Amniotic stem cell (primary cell): ENCODE measurements at places on chromosomes 12 and 14.

DNA sequence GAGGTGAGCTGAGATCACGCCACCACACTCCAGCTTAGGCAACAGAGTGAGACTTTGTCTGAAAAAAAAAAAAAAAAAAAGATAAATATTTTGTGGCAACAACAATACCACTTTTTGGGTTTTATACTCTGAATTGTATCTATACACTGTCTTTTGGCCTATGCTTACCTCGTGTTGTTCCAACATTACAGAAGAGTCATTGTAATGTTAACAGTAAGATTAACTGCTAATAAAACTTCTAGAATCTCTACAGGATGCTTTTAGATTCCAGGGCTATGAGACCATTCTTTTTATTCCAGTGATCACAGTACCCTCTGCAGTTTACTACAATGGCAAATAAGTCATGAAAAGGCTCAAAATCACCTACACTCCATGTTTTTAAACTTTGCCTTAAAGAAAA, 11.6 kb downstream of the IFT81 start:
- DNase-seq = no peak

GRCh38 chr12:117188121-117188665, 2.1 kb downstream of the FBXO21 start:
- no peak for DNase-seq

DNA sequence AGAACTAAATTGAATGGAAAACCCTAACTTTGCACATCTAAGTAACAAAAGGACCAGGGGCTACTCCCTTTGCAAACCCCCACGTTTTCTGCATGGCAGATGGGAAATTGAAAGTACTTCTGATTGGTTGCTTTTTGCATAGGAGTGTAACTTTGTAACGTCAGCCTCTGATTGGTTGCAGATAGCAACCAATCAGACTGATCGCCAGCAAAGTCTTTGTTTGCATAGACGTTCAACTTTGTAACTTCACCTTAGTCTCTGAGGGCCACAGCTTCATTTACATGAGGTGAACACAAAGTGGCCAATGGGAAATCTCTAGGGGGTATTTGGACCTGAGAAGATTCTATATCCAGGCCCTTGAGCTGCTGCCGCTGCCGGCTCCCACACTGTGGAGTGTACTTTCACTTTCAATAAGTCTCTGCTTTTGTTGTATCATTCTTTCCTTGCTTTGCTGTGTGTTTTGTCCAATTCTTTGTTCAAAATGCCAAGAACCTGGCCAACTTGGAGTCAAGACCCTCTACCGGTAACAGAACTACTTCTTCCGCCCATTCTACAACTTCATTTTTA, 102.5 kb upstream of the PRICKLE1 start:
- no peak for DNase-seq

DNA sequence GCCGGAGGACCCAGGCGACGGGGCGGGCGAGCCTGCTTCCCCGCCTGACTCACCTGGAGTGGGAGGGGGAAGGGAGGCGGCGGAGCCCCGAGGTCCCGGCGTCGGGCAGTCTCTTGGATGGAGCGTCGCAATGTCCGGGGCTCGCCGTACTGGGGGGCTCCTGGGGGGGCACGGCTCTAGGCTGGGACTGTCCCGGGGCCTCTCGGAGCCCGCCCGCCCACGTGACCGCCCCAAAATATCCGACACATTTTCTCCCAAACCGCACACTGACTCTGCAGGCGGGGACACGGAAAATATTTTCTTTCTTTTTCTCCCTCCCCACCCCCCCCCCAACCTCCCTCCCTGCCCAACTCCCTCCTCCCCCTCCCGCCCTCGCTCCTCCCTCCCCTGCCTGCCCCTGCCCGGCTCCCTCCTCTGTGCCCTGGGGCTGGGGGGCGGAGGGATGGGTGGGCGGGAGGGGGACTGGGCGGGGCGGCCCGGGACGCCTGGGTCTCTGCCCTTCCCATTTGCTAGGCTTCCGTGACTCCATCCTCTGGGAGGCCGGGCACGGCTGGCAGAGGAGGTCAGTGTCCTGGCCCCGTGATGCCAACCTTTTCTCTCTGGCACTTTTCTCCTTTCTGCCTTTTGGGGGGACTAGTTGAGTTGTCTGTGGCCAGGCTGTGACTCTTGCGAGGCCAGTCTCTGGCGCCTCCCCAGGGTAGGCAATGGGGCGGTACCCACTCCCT, at the start of gene RARG:
Gene RARG, minus strand, starts transcription at position 289 of the 725 bp plus-strand sequence. CDS start 4,664 bp downstream, outside the sequence.
- peak; percentile 63 for DNase-seq
